CD4-positive, alpha-beta T cell treated with Interleukin-10 for 1 hour (primary cell): ENCODE measurements at places on chromosomes 4 and X.

DNA sequence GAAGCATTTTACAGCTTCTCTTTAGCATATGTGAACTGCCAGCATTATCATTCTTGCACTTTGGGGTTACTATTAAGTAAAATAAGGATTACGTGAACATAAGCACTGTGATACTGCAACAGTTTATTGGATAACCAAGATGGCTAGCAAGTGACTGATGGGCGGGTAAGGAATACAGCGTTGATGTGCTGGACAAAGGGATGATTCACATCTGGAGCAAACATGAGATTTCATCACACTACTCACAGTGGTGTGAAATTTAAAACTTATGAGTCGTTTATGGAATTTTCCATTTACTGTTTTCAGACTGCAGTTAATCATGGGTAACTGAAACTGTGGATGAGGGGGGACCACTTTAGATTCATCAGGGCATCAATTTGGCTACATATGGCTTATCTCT lies 16.0 kb downstream of the NBDY start:
- DNase-seq, result no peak

- peak; percentile 62 for DNase-seq
These were observed 55.5 kb downstream of the LEF1 start for GRCh38 chr4:108113229-108113628.

GRCh38 chr4:94420356-94420755 lies 31.4 kb upstream of the PDLIM5 start:
- DNase-seq, result no peak

DNA sequence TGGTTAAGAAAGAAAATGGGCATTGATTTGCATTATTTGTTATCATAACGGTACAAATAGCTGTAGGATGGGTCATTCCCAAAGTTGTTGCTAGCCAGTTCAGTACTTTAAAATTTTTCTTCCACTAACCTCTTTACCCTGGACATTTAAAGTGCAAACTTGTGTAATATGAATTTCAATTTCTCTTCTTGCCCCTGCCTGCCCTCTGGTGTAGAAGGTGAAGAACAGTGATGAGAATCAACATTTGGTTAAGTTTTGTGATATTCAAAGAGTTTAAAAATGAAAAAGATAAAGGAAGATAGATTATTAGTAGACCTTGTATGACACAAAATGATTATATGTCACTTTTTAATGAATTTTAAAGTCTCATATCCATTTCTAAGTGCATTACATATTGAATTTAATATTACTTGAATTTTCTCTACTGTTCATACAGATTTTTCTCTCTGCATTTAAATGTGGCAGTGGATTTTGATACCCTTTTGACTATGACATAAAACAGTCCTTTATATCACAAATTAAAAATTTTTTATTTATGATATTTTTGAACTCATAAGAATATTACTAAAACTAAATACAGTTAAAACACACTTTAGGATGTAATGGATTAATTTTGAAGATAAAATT lies 337.7 kb downstream of the BMPR1B start:
- DNase-seq, result no peak
